ENCODE measurements at places on chromosomes 1 and 21.

GRCh38 chr1:150151291-150152181, 1.8 kb downstream of the PLEKHO1 start:
- no peak for DNase-seq

DNA sequence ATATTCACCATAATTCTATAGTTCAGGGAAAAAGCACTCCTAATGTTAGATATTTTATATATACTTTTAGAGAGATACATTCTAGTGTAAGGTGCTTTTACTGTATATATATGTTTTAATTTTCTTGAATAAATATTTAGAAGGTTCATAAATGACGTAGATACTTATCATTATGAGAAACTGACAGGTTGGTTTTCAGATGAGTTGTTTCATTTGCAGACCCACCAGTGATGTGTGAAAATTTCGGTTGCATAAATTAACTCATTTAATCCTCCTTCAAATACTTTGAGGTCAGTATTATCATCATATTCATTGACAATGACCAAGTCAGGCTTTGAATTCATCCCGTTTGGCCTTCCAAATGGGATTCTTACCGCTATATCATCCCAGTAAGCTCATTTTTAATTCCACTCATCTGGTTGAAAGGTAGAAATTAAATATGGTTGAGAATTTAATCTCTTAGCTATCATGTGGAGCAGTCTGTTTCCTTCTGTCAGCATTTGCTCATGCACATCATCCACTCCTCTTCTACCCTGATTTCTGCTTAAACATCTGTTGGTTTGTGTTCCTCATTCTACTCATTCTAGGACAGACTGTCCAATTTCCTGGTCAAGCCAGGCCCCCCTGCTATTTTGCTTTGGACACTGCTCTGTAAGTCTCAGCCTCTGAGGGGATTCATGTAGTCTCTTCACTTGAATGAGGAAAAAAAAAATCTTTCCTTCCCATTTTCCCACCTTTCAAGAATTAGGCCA, 1156.6 kb downstream of the PLA2G4A start:
- DNase-seq = no peak

GRCh38 chr1:179129702-179130473, 48.0 kb downstream of the TOR3A start:
- DNase-seq = no peak

GRCh38 chr1:77889671-77890070, 1.2 kb downstream of the NEXN start:
- no peak for DNase-seq

DNA sequence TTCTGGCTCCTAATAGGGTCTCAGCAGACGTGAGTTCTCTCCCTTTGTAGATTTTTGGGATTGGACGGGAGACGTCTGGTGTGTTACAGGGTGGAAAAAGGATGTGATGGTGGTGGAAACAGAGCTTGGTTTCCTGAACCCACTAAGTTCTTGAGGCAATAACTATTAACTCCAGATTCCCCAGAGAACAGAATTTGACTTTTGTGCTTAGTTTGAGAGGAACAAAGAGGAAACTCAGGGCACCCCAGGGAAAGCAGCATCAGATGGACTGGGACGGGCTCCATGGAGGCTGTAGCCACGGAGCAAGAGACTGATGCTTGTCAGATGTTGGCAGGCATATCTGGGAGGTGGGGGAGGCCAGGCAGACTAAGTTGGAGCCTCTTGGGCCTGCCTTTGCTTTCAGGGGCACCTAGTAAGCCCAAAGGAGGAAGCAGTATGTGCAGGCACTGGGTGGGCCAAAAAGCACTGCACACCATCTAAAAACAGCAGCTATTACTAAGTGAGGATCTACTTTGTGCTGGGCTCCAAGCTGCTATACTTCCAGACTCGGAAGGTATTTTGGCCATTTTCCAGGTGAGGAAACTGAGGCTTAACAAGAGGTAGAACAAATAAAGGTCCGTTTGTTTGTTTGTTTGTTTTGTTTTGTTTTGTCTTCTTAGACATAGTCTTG, 66.9 kb downstream of the EPHB2 start:
- DNase-seq = no peak

- no peak for DNase-seq
These were observed 61.2 kb downstream of the DISP3 start for GRCh38 chr1:11539850-11540772.

- DNase-seq = no peak
These were observed 11.1 kb upstream of the KCNE1 start for GRCh38 chr21:34523019-34523555.

- DNase-seq = no peak
These were observed 59.4 kb downstream of the PAPPA2 start for GRCh38 chr1:176522310-176522845.

- no peak for DNase-seq
These were observed 53.1 kb downstream of the VANGL2 start for GRCh38 chr1:160453443-160453842.

DNA sequence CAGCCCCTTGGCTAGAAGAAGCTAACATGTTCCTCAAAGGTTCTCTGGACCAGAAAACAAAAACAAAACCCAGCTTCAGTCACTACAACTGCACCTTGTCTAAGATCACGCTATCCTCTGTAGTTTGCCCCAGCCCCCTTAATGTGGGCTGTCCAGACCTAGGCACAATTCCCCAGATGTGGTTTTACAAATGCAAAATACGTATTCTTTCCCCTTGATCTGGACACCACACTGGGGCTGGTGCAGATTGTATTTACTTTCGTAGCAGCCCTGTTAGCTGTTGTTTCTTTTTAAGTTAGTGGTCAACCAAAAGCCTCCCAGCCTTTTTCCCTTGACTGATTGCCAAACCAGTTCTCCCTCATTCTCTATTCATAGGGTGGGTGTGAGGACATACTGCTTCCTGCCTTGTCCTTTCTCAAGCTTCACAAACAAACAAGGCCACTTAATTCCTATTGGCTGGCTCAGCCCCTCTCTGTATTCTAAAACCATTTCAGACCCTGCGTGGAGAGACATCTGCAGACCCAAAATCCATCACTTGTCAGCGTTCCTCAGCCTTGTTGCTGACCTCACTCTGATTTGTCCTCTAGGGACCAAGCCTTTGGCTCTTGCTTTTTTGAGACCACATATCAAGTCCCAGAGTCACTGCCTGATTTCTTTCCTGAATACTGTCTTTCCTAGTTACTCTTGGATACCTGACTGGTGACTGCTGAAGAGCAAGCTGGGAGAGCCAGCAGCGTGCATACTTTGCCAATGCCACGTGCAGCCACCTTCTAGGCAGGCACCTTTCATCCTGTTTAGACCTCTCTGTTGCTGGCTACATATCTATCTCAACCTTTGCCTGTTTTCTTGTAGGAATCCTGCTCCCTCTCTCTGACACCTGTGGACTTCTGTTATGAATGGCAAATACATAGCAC, 96.4 kb upstream of the RAB3GAP2 start:
- DNase-seq = no peak

DNA sequence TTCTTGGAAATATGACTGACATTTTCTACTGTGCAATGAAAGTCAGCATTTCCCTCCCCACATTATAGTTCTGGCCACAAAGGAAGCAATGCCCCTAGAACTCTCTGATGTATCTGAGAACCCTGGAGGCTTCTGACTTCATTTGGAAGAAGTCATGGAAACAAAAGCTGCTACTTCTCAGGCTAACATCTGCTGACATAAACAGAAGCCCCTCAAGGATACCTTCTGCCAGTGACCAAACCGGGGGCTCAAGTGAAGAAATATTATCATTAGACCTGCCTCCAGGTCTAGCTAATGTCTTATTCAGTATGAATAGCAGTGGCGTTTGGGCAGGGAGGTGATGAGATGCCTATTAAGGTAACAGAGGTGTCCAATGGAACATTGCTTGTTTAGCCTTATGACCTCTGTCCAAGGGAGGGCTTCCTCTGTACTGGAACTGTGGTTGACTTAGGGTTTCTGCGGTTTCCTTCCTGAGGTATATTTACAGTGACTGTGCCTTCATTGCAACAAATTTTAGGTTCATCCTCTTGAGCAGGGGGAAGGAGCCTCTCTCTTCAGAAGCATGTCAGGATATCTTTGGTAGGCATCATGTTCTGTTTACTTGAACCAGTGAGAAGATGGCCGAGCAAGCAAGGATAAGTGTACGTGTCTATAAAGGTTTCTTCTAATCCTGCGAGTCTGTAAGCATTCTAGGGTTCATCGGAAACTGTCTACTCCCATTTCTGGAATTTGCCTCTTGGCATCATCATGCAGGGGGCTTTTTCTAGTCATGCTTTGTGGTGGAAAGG, 161.7 kb downstream of the PBX1 start:
- DNase-seq = no peak

- no peak for DNase-seq
These were observed 2.5 kb upstream of the BCL10 start for GRCh38 chr1:85278853-85279314.

All from esophagus squamous epithelium (tissue), 5 donors.